ENCODE measurements at places on chromosomes 12 and 14.

GRCh38 chr12:114189266-114189665 is 216.7 kb downstream of the TBX5 start:
- no peak for DNase-seq

- DNase-seq, result no peak
Measured at GRCh38 chr12:121558956-121559355, 21.9 kb downstream of the KDM2B start.

- DNase-seq, result no peak
Measured at GRCh38 chr12:77630344-77630743, 200.3 kb upstream of the NAV3 start.

GRCh38 chr12:83065562-83065961 is 378.9 kb downstream of the TMTC2 start:
- DNase-seq, result no peak

- DNase-seq, result no peak
Measured at GRCh38 chr14:54639611-54640010, 72.7 kb downstream of the SAMD4A start.

Measured in NCI-H2029 treated with DMSO at 0.1 percent for 48 hours (cell line).